Endothelial cell of coronary artery (primary cell): ENCODE measurements at places on chromosomes 2 and 18. TPM values are rescaled to one million over a fixed set of nuclear protein-coding genes. Genes with fewer than 3 reads are reported as not detected.

The STARD7 gene
- 148 and 170 TPM in 2 replicates for total RNA-seq

The PDCD1 gene
- not detected in 2 replicates for total RNA-seq

The SETBP1 gene
- total RNA-seq = 0.38 and 3.2 TPM in 2 replicates

The UGT1A3 gene
- total RNA-seq = not detected in 2 replicates

The CDC42EP3 gene
- 20.6 and 27.8 TPM in 2 replicates for total RNA-seq

The MC5R gene
- total RNA-seq = not detected in 2 replicates

The MBD1 gene
- total RNA-seq = 47.3 and 77.2 TPM in 2 replicates

The TRAPPC12 gene
- total RNA-seq = 43.8 and 50.3 TPM in 2 replicates

The RIT2 gene
- not detected in 2 replicates for total RNA-seq

The SLC19A3 gene
- total RNA-seq = 0.09 and 0.19 TPM in 2 replicates

The MEIS1 gene
- 10.5 and 13.6 TPM in 2 replicates for total RNA-seq

The C1GALT1C1L gene
- 0.09 TPM in 2 replicates for total RNA-seq

The PCARE gene
- under 0.01 TPM in 1 of 2 replicates, not detected in the other for total RNA-seq

The NOTO gene
- total RNA-seq = not detected in 2 replicates

The MAPRE3 gene
- 0.90 and 1.5 TPM in 2 replicates for total RNA-seq

The FNDC4 gene
- 30.1 and 31.8 TPM in 2 replicates for total RNA-seq
